T-helper 2 cell treated with Interferon-gamma antibody and Interleukin-4, amounts not matched to agents 5 μg/mL and 100 μg/mL, for 36 hours (primary cell): ENCODE measurements at places on chromosomes 4 and X.

GRCh38 chr4:53558065-53558801 is 33.1 kb downstream of the LNX1 start:
- no peak for DNase-seq

DNA sequence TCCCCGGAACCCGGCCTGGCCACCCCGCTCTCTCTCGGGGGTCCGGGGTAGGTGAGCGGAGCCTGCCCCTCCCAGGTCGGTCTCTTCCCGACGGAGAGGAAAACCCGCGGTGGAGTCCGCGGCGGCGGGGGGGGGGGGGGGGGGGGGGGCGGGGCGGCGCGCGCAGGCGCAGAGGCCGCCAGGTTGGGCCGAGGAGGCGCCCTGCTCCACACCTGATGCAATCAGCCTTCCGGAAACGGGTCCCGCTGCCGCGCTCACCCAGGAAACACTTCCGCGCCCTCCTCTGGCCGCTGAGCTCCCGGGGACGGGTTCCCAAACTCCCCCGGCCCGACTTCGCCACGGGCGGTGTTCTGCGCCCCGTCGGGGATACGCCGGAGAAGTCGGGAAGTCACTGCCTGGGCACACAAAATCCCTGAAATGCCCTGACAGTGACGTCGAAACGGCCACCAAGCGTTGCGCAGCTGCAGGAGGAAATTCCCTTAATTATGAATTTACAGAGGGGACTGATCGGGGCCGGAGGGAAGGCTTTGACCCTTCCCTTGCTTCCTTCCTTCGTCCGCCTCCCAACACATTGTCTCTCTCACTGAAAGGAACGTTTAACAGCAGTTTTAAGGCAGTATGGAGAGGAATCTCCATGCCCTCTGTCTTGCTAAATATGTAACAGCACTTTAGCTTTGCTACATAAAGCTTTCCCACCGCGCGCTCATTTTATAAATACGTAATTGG is 2.1 kb upstream of the APBB2 start:
- DNase-seq: peak; percentile 53

GRCh38 chrX:40579900-40580536 is 752 bp upstream of the ATP6AP2 start:
- no peak for DNase-seq

DNA sequence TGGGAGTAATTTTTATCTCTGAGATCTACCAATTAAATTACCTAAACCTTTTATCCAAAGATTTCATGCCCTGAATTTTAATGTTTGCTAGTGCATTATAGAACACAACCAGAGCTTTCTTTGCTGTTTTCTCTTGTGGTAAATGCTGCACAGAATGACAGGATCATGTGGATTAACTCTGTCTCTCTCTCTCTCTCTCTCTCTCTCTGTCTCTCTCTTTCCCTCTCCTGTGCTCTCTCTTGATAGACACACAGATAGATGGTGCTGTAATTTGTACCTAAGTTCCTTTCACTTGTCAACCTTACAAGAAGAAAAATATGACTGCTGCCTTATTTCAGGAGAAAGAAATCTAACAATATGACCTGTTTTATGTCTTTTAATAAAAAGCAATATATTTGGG is 211.2 kb upstream of the WDFY3 start:
- no peak for DNase-seq

DNA sequence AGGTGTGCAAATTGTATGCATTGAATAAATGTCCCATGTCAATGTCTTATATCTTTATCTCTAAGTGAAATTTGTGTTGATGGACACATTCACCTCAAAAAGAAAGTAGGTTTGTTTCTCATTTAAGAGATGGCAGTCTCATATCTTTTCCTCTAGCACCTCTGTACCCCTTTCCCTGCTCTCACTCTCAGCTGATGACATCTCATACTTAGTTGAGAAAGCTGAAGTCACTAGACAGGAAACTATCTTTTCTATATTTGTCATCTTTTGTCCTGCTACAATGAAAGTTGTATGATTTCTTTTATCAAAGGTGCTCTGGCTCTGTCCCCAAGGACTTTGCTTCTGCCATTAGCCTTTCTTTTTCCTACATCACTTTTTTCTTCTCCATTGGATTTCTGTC is 84.0 kb upstream of the GRPR start:
- no peak for DNase-seq

- no peak for DNase-seq
Observed at GRCh38 chrX:20147561-20147960, 5.9 kb upstream of the EIF1AX start.
